ENCODE measurements at places on chromosomes 1 and 21.

- DNase-seq, result no peak
These were observed 70.2 kb downstream of the DAB1 start for GRCh38 chr1:57353654-57354053.

GRCh38 chr1:20480951-20481617 is 4.9 kb downstream of the CAMK2N1 start:
- no peak for DNase-seq

- DNase-seq, result peak; percentile 6
These were observed 53.5 kb downstream of the MIGA1 start for GRCh38 chr1:77832901-77833300.

DNA sequence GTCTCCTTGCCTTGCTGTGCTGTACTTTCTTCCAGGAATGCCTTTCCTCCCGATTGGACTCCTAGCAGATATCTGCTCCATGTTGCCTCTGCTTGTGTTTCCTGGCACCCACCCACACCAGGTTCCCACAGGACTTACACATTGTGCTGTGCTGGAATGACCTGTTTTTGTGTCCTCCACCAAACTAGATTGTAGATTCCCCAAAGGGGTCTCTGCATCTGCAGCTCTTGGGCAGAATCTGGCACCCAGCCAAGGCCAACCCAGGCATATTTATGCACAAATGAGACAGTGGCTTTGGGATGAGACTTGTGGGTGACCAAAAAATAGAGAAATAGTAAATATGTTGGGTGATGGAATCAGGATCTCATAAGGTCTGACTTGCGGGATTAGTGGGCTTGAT is 278.2 kb downstream of the RRAGC start:
- no peak for DNase-seq

GRCh38 chr1:64743954-64744491 is 852 bp upstream of the RAVER2 start:
- DNase-seq, result no peak

DNA sequence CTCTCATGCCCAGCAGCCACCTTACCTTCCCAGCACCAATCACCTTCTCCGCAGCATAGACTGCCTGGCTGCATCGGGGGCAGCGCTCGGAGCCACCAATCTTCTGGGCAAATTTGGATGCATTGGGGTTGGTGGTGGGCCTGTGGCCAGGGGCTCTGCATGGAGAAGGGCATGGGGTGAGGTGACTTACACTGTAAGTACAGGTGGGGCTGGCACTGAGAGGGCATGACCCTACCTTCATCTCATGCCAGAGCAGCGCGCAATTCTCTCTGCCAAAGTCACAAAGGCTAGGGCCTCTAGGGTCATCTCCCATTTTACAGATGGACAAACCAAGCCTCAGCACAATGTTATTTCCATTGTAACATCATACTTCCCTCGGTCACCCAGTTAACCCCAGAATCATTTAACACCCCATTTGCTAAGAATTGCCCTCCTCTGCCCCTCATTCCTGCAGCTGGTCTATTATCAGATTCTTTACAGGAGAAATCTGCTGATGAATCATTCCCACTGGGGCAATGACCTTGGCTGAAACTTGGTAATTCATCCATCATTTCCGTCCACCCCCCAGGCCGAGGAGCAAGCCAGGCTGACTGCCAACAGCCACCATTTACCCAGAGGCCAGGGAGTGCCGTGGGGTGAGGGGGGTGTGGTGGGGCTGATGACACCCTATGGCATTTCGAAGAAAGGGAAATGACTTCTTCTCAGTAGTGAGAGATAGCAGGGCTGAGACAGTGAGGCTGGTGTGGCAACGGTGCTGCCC is 17.9 kb downstream of the CSRP1 start:
- DNase-seq, result no peak

GRCh38 chr1:32539584-32540571 is 651 bp downstream of the ZBTB8A start:
- DNase-seq, result peak; percentile 66

DNA sequence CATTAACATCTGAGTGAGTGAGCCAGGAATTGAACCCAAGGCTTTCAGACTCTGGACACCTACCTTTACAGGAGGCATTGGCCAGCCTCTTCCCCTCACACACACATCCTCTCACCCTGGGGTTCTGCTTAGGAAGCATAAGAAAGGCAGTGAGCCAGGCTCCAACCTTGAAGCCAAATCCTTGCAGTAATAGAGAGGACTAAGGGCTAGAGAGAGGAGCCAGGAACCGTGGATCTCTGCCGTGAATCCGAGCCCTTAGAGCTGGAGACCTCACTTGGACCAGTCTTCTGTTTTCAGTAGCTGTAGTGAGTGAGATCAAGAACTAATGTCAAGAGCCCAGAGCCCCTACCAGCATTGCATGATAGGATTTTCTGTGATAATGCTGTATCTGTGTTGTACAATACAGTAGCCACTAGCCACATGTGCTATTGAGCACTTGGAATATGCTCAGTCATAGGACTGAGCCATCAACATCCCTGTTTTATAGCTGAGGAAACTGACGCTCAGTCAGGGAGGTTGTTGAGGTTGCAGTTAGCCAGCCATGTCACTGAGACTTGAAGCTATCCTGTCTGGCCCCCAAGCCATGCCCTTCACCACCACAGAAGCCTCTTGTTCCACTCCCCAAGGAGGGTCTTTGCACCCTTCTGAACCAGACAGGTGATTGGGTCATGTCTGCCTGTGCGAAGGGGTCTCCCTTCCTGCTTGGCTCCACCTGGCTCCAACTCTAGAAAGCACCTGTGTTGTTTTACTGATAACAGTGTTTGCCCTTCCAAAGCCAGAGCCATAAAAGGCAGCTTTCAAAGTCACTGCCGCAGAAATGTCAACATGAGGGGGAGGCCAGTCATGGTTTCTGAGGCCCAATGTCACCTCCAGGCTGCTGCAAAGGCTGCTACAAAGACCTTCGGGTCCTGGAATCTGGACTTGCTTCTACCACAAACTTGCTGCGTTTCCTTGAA is 101.1 kb upstream of the JUN start:
- no peak for DNase-seq

DNA sequence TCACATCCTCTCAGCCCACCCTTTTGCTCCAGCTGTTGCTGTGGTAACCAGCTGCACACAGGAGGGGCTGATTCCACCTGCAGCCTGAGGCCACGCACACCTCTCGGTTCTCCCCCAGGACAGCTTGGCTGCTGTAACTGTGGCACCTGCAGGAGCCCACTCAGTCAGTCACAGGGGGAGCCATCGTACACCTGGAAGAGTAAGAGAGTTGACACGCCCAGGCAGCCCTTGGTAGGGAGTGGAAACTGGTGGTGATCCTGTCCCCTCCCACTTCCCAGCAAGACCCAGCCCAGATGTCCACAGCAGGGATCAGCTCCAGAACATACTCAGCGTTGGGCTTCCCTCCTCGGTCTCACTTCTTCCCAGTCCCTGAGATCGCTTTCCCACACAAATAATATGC is 32.2 kb upstream of the BACE2 start:
- no peak for DNase-seq

- no peak for DNase-seq
These were observed 5.4 kb downstream of the VPS45 start for GRCh38 chr1:150072959-150073358.

GRCh38 chr1:33610864-33611455 is 138.5 kb downstream of the ZSCAN20 start:
- DNase-seq, result no peak

DNA sequence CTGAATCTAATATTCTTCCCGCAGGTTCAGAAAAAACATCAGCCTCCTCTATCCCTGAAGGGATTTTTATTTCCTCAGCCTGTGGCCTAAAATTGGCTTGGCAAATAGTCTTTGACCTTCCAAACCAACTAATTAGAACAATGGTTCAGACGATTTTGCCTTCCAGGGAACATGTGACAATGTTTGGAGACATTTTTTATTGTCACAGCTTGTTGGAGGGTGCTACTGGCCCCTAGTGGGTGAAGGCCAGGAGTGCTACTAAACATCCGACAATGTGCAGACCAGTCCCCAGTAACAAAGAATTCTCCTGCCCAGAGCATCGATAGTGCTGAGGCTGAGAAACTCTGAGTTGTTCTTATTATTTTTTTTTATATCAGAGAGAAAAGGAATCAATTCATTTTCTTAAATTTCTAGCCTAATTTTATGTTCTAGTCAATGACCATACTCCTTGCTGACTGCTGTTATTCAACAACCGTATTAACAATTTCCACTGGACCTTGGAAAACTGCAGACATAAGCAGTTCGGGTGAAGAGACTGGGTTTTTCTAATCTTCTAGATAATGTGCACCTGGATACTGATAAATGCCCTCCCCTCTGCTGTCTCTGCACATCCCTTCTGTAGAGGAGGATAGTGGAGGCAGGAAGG is 280.7 kb downstream of the LMX1A start:
- no peak for DNase-seq

DNA sequence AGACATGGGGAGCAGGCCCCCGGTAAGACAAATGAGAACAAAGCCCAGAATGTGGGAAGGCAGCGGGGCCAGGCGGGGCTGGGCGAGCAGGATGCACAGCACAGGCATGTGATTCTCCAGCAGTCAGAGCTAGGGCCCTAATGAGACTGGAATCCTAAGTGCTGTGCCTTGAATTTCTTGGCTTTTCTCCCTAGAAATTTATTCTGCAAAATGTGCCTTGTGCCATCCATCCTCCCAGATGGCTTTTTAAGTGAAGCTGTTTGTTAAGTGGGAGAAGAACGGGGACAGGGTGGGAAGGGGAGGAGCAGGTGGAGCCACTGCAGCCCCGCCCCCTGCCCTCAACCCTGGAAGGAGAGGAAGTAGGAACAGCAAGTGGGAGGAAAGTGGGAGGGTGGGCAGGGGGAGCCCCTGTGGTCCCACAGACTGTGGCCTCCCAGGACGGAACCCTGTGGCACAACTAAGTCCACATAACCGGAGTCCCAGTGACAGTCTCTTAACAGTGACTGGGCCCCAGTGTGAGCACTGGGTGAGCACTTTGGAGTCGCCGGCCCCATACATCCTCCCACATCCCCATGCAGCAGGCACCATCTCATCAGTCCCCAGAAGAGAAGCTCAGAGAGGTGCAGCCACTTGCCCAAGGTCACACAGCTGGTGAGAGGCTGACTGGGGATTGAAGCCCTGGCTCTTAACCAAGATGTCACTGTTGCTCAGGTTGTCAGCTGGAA is 216.9 kb downstream of the MATN1 start:
- no peak for DNase-seq

GRCh38 chr1:115134850-115135480 is 45.7 kb upstream of the TSPAN2 start:
- DNase-seq, result no peak

- DNase-seq, result peak; percentile 18
These were observed 166.7 kb downstream of the ADGRL4 start for GRCh38 chr1:78839704-78840277.

DNA sequence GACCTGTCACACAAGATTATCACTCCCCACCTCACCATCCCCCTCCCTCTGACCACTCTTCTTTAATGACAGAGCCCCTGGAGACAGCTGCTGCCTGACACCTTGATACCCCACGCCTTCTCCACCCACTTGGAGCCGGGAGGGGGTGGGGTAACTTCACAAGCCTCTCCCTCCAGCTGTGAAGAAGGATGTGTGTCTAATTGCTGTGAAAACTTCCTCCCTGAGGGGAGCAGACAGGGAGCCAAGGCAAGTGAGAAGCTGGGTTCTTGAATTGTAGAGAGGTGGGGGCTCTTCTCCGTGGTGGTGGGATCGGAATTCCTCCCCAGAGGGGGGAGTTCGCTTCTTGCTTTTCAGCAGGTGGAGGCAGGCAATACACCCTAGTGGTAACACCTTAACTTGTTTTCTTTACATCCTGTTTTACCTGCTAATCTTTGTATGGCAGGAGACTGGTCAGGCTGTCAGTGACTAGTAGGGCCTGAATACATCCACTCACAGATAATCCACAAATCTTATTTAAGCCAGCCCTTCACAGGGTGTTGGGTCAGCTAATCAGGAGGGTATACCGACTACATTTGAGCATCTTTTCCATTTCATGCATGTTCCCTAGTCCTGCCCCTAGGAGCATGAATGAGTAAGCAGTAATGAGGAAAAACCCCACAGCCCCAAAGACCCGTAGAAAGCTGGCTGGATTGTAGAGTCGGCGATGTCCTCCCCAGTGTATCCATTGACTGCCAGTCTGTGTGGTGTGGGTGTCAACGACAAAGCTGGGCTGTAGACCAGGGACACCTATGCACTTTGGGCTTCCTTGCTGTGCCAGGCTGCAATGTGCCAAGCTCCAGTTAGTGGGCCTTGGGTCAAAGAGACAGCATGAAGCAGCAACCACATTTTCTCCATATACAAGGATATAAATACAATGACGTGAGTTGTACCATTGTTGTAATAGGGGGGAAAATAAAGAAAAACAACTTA is 57.3 kb downstream of the NFASC start:
- DNase-seq, result no peak

GRCh38 chr1:163395790-163396189 is 74.0 kb downstream of the NUF2 start:
- no peak for DNase-seq

- DNase-seq, result no peak
These were observed 4.1 kb upstream of the PCBP3 start for GRCh38 chr21:45639206-45640000.

- no peak for DNase-seq
These were observed 130.4 kb downstream of the KIF26B start for GRCh38 chr1:245285168-245285567.

DNA sequence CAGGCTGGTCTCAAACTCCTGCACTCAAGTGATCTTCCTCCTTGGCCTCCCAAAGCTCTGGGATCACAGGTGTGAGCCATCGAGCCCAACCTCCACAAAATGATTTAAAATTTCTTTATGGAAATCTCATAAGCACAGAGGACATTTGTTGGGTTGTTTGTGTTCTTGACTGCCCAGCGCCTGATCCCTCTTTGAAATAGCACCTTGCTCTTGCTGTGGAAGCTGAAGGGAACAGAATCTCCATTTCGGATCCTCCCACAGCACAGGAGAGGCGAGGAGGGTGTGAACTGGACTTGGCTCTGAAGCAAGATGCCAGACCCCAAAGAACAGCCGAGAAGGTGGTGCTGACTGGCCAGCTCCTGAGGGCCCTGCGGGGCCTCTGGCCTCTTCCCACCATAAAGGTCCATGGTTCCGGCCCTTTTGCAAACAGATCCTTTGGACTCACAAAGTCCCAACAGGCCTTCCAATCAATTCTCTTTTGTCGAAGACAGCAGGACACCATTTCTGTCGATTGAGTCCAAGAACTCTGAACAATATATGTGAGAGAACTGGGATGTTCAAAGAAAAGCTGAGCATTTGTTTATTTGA is 45.6 kb upstream of the COA6 start:
- DNase-seq, result no peak

DNA sequence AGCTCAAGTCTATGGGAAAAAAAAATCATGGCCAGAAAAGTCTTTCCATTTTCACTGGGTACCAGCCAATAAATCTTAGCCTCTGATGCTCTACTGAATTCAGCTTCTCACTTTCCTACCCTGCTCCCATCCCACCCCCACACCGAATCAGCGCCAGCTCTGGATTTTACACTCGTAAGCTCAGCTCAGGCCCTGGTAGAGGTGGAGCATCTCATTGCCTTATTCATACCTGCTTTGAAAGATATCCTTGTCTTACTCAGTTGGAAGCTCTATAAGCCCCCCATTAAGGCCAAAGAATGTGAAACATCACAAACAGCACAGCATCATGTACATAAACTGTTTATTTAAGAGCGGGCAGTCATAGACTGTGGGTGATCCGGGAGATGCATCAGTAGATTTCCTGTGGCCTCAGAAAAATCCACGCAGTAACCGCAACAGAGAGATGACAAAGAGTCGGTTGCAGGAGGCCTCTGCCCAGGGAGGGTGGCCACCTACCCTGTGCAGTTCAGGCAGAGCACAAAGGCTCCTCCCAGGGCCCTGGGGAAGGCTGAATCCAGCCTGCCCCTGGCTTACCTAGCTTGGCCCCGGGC is 36.4 kb upstream of the ETS2 start:
- DNase-seq, result no peak

- DNase-seq, result no peak
These were observed 62.5 kb upstream of the CNN3 start for GRCh38 chr1:94989398-94989797.
